ENCODE measurements at places on chromosomes 12 and 14. TPM values are rescaled to one million over a fixed set of nuclear protein-coding genes. Genes with fewer than 3 reads are reported as not detected.

DNA sequence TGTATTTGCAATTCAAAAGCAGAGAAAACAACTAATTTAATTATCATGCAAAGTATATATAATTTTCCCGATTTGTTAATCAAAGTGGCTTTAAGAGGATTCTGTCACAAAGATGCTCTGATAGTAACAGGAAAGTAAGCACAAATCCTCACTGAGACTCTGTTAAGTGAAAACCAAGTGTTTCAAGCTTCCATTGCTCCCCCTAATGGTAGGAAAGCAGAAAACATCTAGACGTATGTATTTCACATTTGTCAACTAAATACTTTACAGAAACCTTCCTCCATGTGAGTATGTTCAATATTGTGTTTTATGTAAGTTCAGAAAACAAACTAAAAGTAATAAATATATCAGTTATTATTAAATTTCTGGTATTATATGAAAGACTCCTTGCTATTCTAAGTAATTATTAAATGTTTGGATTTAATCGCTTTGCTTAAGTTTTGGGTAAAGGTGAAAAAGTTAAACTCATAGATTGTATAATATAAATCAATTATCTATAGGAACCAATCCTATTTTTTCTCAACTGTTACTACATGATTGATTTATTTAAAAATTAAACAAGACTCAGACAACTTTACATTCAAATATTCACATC is 1.5 kb upstream of the NTS start:
- H3K27me3 ChIP-seq, result no peaks in the 10 kb centered on the region
- H3K36me3 ChIP-seq, result no peaks in the 10 kb centered on the region
- H3K4me3 ChIP-seq, result no peak overlapping the region
- H3K27ac ChIP-seq, result no peak overlapping the region
- DNase-seq, result peak; percentile 83
- no peaks in the 10 kb centered on the region for H3K4me1 ChIP-seq

Gene RPS6KL1
- polyA plus RNA-seq, result 55.3 TPM

- DNase-seq, result no peak
- H3K27me3 ChIP-seq, result no peaks in the 10 kb centered on the region
- peak overlapping the region; percentile 74 for H3K4me3 ChIP-seq
- H3K36me3 ChIP-seq, result peaks cover 36% of the 10 kb centered on the region
- peak overlapping the region; percentile 65 for H3K27ac ChIP-seq
Measured at GRCh38 chr14:21526672-21527317, 649 bp upstream of the SALL2 start.

Gene ZDHHC22
- polyA plus RNA-seq, result 45.4 TPM

Gene TMED8
- polyA plus RNA-seq, result 22.5 TPM

Data from spinal cord (tissue), 10 donors.